ENCODE measurements at places on chromosomes 13 and 19. TPM values are rescaled to one million over a fixed set of nuclear protein-coding genes. Genes with fewer than 3 reads are reported as not detected.

Gene MICU2
- total RNA-seq, result 51.1 TPM

Gene PODNL1
- total RNA-seq, result 5.7 TPM

Gene ZNF844
- total RNA-seq, result 5.4 TPM

Gene SIGLEC12
- total RNA-seq, result not detected

Measured in cardiac ventricle fibroblast (primary cell).